Activated T-cell treated with anti-CD3 and anti-CD28 coated beads, Interleukin-2, amount 50 U/mL, for 4 hours (primary cell): ENCODE measurements at places on chromosomes 5 and 9. TPM values are rescaled to one million over a fixed set of nuclear protein-coding genes. Genes with fewer than 3 reads are reported as not detected.

DNA sequence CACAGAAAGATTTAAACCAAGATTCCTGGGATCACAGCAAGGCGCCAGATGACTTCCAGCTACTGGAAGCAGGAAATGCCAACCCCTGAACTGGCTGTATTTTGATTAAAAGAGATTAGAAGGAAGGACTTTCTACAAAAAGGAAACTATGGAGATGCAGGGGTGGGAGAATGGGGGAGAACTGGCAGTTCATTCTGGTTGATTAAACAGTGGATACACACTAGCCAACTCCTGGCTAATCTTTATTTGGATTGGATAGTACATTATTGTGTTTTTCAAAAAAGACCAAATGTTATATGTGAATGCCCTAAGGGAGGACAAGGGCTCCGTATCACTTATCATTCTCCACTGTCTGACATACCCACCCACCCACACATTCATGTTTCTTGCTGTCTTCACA, 93.2 kb downstream of the CDO1 start:
- DNase-seq = no peak

- DNase-seq = no peak
Observed at GRCh38 chr9:70924895-70925547, 196.4 kb downstream of the TRPM3 start.

DNA sequence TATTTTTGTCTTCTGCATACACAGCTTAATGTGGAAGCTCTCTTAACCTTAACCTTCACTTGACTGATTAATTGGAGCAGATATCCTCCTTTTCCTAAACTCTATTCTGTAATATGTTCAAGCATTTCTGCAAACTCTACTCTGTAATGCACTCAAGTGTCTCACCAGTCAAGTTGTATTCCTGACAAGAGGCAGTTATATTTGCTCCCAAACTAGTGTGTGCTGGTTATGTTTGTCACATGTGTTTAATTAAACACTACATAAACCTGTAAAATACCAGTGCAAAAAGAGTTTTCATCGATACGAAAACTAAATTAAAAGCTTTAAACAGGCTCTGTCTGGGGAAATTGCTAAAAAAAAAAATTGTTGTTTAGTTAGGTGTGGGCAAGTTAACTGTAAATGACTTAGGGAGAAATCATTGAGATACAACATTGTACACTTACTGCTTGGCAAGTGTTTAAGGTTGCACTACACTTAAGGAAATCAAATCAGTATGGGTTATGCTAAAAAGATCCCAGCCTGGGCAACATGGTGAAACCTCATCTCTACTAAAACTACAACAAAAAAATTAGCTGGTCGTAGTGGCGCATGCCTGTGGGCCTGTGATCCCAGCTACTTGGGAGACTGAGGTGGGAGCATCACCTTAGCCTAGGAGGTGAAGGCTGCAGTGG, 6.7 kb downstream of the FAF2 start:
- DNase-seq = no peak

Gene PCDHGA6
- 0.27 TPM for total RNA-seq

DNA sequence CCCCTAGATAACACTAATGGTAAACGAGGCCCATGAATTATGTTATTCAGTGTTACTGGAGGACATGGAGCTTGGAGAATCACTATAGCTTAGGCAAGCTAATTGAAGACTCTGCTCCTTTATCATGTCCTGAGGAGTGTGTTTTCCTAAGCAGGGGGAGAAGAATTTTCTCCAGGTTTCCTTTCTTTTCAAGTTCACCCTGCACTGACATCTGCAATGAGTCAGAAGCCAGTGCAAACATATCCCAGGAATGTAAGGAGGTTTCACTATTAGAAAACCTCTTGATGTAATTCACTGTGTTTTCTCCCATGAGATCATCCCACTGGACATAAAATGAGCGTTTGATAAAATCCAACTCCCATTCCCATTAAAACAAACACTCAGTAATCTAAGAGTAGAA, 75.6 kb downstream of the DMRT2 start:
- no peak for DNase-seq

DNA sequence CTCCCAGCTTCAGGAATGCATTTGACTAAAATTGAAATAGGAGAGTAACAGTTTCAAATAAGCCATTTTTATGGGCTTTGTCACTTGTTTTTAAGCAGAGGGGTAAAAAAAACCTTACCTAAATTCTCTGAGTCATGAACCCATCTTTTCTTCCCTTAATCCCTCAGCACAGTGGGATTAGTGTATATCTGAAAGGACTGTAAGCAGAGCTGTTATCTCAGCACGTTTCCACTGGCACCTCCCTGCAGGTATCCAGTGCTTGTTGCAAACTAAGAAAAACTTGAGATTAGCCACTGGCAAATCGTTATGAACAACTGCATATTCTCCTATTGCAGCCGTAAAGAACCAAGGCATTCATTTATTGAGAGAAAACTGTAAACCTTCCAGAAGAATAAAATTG, 872.7 kb downstream of the EFNA5 start:
- DNase-seq = no peak

Gene FUT7
- total RNA-seq = 2.4 TPM

- DNase-seq = no peak
Observed at GRCh38 chr9:85522459-85523092, 219.2 kb downstream of the AGTPBP1 start.

Gene LURAP1L
- not detected for total RNA-seq

- DNase-seq = no peak
Observed at GRCh38 chr9:93200449-93200742, 16.5 kb downstream of the WNK2 start.

Gene KIF20A
- 0.76 TPM for total RNA-seq

Gene TEX48
- total RNA-seq = 0.42 TPM

- no peak for DNase-seq
Observed at GRCh38 chr9:76654051-76654461, 110.2 kb upstream of the PCA3 start.

Gene PCDHGA5
- 0.05 TPM for total RNA-seq

DNA sequence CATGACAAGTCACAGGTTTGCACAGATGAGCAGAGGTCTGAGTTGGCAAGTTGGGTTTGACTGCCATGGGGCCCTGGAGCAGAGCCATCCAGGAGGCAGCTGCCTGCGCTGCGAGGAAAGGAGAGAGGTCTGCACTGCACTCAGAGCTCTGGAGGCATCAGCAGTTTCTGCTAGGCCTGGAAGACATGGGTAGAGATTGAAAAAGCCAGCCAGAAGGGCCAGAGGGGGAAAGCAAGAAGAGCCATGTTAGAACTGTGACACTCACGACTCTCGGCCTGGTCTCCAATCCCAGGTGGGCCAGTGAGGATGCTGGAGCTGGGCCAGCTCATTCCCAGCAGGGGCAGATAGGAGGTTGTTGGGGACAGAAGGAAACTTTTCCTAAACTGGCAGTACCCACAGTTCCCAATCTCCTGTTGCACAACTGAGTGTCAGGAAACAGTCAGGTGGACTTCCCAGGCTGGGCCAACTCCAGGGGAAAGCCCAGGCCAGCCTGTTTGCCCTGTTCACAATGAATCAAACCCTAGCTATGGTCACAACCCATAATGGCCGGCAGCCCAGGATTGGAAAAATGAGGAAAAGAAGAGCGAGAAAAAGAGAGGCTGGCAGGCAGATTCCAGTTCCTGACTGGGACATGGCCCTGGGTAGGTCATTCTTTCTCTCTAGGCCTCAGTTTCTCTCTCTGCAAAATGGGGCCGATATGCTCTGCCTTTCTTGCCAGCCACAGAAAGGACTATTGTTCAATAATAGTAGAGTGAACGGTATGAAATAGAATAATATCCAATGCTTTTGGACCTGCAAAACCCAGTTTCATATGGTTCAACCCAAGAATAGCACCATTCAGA, 7.8 kb upstream of the ORM1 start:
- DNase-seq = no peak

- DNase-seq = no peak
Observed at GRCh38 chr5:56656846-56657726, 158.3 kb upstream of the MAP3K1 start.

Gene TAF1L
- not detected for total RNA-seq

Gene PARP8
- total RNA-seq = 12.4 TPM

Gene CREB3
- total RNA-seq = 23.6 TPM

Gene NMUR2
- total RNA-seq = not detected

DNA sequence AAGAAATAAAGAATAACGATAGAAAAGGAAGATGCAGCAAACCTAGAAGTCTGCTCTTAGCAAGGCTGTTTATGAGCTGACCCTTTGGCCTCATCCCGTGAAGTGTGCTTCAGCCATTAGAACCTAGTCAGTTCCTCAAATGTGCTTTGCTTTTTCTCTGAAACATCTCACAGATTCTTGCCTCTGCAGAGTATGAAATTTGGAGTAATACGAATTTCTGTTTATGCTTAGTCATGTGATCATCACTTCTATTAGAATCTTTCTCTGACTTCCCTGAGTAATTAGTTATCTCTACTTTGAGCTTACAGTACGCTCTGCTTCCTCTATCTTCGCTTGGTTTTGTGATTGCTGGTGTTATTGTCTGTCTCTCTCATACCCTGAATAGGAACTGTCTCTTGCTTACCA, 11.3 kb downstream of the CYSTM1 start:
- DNase-seq = no peak

GRCh38 chr5:77768978-77769377, 7.2 kb downstream of the TBCA start:
- DNase-seq = no peak

Gene FCN2
- not detected for total RNA-seq

Gene FOXD1
- not detected for total RNA-seq

DNA sequence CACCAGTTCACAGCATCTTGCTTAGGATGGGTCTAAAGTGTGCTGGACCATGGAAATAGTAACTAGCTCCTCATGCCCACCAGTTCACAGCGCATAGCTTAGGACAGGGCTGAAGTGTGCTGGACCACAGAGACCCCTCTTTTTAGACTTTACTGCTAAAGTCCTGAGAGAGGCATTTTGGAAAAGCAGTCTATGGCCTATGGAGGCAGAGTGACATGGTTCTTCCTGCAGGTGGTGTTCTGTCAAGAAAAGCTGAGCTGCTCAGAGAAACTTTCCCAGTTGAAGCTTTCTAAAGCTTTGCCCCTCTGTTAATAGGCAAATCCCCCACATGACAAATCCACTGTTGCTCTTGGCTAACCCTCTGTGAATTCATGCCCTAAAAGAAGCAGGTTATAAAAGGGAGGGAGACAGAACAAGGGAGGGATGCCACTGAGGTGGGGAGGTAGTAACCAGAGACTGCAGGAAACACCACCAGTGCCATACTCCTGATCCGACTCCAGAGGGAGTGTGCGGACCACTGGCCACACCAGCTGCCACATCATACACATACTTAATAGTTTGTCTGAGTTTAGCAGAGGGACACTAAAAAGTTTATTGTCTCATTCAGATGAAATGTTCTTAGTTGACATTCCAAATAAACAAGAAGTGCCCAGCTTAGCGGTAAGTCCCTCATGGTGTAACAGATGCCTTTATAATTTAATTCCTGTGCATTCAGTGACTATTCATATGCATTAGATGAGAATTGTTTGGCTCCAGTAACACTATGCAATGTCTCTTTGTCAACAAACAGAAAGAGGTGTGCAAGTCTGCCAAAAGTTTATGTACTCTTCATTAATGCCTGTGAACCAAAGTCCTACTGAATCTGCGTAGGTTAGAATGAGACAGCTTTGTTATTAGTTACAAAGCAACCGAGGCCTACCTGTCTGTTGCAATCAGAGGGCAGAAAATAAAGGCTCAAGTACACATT, 236.2 kb upstream of the NFIL3 start:
- no peak for DNase-seq

DNA sequence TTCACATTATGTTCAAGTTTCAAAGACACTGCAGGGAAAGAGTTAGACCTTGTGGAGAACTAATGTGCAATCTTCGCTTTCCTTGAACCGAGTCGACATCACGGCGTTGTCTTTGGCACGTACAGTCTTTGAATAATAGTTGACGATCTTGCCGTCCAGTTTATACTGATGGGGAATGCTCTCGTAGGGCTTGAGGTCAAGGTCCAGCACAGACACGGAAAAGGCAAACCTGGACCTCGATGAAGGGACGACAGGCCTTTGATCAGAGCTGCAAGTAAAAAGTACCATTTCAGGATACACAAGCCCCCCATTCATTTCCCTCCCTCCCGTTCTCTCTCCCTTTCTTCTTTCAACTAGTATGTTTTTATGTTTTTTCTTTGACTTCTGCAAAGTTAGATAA, 54.1 kb downstream of the IPPK start:
- no peak for DNase-seq

GRCh38 chr5:88374391-88374790, 105.7 kb upstream of the TMEM161B start:
- no peak for DNase-seq
